SHP77 (cell line): ENCODE measurements at places on chromosomes 11 and 22.

DNA sequence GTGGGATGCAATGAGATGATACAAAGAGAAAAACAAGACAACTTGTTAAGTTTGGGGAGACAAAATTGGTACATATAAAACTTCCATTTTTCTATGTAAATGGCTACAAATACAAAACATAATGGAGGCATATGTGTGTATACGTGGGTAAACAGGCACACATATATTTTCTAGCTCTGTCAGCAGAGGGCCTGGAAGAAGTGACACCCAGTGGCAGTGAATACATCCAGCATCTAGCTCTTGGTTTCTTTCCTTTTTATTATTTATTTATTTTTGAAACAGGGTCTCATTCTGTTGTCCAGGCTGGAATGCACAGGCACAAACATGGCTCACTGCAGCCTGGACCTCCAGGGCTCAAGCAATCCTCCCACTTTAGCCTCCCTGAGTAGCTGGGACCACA is 5.0 kb upstream of the RASL10A start:
- DNase-seq = no peak

GRCh38 chr22:44809456-44809855 is 57.1 kb downstream of the ARHGAP8 start:
- no peak for DNase-seq

DNA sequence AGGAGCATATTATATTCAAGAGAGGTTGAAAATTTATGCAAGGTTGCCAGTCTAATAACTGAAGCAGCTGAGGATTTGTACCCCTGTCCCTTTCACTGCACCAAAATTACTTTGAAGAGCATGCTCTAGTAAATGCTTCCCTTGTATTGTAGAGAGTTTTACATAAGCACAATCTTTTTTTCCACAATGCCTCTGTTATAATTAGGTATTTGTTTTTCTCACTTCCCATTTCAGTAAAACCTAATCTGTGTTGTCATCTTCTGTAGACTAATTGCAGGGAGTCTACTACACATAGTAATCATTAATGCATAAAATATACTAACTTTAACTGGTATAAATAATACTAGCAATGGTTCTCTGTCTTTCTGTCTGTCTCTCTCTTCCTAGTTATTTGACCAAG is 718.4 kb upstream of the ANO5 start:
- no peak for DNase-seq

GRCh38 chr11:117924631-117925170 is 4.5 kb downstream of the TMPRSS13 start:
- no peak for DNase-seq

- DNase-seq = no peak
Measured at GRCh38 chr22:24751518-24751917, 23.0 kb downstream of the PIWIL3 start.

DNA sequence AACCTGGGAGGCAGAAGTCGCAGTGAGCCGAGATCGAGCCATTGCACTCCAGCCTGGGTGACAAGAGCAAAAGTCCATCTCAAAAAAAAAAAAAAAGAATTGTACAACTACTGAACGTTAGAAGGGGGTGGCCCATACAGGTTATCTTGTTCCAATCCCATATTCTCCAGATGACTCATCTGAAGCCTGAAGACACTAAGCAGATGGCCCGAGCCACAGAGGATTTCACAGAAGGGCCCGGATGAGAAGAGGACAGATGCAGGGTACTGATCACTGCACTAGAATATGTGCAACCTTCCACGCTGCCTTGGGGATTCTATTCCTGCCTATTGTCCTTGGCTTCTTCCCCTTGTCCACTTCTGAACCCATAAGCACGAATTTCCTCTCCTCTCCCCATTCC is 70.9 kb upstream of the UBASH3B start:
- DNase-seq = no peak

GRCh38 chr11:2804189-2804588 is 81.4 kb downstream of the CDKN1C start:
- DNase-seq = no peak

DNA sequence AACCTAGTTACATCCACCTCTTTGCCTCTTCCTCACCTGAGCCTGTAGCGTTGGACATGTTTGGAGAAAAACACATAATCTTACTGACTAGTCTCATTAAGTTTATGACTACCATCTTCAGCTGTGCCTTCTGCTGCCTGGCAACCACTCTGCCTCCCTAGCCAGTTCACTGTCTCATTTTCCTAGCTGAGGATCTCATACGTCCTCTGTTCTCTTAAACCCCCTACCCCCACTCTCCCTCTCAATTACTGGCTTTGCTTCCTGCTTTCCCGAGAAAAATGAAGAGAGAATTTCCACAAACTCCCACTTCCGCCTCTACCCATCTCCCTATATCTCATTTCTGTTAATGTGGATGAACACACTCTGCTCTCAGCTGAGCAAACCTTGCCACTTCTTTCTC is 239.3 kb upstream of the POU2AF2 start:
- DNase-seq = no peak

GRCh38 chr11:88175569-88176075 is 379 bp upstream of the RAB38 start:
- no peak for DNase-seq

GRCh38 chr11:122523846-122524805 is 131.4 kb upstream of the UBASH3B start:
- DNase-seq = no peak

GRCh38 chr11:88164806-88165585 is 10.2 kb downstream of the RAB38 start:
- no peak for DNase-seq

DNA sequence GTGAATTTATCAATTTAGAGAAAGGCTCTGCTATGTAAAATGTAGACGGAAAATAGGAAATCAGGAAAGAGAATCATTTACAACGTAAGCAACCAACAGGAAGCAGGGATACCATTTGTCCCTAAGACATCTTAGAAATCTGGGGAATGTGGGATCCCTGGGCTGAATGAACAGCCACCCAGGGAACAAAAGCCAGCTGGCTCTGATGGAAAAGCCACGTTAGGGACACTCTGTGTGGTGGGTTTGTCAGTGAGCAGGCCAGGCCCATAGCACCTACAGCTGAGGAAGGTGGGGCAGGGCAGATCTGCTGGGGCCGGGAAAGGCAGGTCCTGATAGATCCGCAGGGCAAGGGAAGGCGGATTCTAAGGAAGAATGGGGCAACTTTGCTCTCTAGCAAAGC is 87.1 kb upstream of the CSNK2A3 start:
- DNase-seq = no peak

DNA sequence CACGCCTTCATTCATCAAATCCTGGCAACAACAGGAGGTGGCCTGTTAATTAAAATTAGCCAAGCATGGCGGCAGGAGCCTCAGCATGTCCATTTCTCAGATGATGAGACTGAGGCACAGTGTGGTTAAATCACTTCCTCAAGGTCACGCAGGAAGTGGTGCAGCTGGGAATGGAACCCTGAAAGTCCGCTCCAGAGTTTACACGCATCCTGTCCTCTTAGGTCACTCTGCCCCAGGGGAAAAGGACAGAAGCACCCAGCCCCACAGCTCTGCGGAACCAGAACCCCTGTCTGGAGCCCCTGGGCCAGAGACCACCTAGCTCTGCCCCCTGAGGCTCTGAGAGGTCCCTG is 19.6 kb downstream of the RPL3 start:
- DNase-seq = no peak

DNA sequence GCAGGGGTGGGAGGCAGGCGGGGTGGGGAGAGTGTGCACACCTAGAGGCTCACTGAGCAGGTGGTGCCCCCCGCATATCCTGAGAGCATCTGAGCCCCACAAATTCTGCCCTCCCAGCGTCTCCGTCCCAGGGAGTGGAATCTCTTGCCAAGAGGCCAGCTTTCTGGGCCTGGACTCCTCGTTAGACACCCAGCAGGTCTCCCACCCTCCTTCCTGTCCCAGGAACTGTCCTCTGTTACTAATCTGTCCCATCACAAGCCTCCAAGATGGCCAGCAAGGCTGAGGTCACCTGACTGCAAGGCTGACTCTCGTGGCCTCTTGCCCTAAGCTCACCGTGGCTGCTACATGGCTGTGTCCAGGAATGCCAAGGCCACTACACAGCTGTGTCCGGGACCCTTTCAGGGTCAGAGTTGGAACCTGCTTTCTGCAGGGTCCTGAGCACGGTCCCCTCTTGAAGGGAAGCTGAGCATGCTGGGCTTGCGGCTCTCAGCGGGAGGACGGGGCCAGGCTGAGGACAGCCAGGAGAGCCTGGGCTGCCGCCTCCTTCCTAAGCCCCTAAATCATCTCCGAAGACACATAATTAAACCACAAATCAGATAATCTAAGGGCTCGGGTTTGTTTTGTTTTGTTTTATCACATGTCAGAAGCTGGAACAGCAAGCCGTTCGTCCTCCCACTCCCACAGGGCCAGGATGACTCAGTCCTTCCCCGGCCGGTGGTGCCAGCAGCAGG is 1327.3 kb downstream of the TBC1D22A start:
- no peak for DNase-seq

GRCh38 chr22:34427841-34428240 is 507.6 kb upstream of the LARGE1 start:
- DNase-seq = no peak

GRCh38 chr11:45161252-45162063 is 15.0 kb downstream of the PRDM11 start:
- no peak for DNase-seq

DNA sequence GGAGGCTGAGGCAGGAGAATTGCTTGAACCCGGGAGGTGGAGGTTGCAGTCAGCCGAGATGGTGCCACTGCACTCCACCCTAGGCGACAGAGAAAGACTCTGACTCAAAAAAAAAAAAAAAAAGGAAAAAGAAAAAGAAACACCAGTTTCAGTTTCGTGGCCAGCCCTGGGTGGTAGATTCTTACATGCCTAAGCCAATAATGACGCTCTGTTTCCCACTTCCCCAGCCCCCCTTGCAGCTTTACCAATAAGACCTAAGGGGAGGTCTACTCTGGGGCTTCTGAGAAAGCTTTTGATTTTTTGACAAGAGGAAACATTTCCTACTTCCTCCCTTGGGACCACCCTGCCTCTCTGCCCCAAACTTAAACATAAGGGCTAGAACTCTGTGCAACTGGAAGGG is 30.0 kb upstream of the PTPRJ start:
- DNase-seq = no peak

GRCh38 chr11:99952816-99953215 is 734.3 kb upstream of the ARHGAP42 start:
- DNase-seq = no peak

- DNase-seq = no peak
Measured at GRCh38 chr22:36904260-36904880, 9.1 kb upstream of the CSF2RB start.

DNA sequence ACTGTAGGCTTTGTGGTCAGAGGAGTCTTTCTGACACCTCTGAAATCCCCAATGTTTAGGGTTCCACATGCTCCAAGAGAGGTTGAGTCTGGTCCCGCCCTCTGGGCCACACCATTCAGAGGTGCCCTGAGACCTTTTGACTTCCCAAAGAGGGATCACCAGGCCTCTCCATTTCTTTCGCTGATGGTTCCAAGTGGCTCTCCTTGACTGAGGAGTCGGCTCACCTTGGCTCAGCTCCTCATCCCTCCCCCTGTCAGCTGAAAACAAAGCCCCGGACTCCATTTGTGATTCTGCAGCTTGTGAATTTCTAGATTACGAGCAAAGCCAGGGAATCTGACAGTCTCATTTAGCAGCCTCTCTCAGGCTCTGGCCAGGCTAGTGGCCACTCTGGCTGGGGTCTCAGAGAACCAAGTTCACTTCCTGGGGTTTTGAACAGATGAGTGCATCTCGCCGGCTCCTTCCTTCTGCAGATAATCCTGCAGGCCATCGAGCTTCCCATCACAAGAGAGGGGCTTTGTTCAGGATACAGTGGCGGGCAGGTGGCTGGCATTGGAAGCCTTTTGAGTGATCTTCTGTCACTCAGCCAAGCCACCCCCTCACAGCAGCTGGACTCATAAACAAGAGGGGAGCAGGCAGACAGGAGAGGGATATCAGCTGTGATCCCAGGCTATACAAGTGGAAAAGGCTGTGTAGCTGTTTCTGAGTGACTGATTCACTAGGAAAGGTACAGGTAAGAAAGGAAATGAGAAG is 102.9 kb downstream of the TRIM29 start:
- DNase-seq = peak; percentile 44

- no peak for DNase-seq
Measured at GRCh38 chr22:47034905-47035419, 272.5 kb downstream of the TBC1D22A start.

DNA sequence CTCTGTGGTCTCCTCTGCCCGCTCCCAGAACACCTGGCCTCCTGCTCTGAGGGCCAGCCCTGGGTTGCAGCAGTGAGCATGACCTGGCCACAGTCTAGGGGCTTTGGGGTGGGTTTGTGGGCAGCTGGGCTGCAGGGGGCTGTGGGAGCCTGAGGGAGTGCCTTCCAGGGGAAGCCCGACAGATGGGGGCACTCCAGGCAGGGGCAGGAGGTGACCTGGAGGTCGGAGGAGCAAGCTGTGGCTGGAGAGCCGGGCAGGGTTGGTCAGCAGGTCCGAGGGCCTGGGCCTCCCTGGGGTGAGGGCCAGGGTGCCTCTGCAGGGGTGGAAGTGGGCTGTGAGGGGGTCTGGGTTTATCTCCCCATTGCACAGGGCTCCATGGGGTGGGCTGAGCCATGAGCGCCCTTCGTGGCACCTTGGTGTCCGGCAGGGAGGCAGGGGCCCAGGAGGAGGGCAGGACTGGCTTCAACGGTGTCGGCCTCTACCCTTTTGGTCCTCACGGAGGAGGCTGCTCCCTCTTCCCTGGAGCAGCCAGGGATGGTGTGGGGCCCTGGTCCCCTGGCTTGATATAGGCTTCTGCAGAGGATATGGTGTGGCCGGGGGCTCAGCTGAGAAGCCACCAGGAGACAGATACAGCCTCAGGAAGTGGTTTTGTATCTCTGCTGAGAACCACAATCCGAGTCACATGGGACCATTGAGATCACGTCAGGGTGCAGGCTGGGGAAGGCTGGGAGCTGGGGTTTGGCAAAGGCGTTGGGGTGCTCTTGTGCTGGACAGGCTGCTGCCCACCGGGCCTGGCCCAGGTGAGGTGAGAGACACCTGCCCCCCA is 22.3 kb downstream of the KCNQ1 start:
- DNase-seq = no peak

- no peak for DNase-seq
Measured at GRCh38 chr11:109998921-109999320, 94.3 kb upstream of the ZC3H12C start.

DNA sequence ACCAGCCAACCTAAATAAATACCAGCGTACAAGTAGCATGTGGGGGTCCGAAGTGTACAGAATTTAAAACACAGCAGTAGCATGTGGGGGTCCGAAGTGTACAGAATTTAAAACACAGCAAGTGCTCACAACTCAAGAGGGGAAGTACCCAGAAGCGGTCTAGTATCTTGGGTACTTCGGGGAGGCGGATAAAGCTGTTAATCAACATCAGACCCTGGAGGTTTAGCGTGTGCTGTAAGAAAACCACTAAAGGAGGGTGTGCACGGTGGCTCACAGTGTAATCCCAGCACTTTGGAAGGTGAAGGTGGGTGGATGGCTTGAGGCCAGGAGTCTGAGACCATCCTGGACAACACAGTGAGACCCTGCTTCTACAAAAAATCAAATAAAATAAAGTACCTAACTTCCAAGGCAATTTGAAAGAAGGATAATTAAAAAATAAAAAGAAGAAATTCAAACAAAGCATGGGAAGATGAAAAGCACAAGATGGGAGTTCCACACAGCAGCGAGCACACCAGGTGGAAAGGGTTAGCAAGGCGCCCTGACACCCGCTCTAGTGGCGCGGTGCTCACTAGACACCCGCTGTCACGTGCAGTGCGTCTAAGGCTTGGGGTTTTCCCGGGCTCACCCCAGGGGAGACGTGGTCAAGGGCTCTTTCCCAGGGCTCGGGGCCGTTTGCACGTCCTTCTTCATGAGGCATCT is 35.0 kb upstream of the MOB2 start:
- no peak for DNase-seq

- DNase-seq = no peak
Measured at GRCh38 chr22:27853424-27853823, 51.9 kb upstream of the MN1 start.
